ENCODE measurements at places on chromosomes 16 and 17.
A peak's percentile ranks its signal among the peaks of the same experiment; 100 is the strongest.

GRCh38 chr16:50740736-50741135 is 1.1 kb upstream of the CYLD start:
- no peak for DNase-seq

- peak; percentile 53 for DNase-seq
Measured at GRCh38 chr16:80804526-80805383, at the start of gene CDYL2. TSS of gene CDYL2 (minus strand) at chr16:80804598. CDS start at chr16:80804173, 425 bp downstream.

DNA sequence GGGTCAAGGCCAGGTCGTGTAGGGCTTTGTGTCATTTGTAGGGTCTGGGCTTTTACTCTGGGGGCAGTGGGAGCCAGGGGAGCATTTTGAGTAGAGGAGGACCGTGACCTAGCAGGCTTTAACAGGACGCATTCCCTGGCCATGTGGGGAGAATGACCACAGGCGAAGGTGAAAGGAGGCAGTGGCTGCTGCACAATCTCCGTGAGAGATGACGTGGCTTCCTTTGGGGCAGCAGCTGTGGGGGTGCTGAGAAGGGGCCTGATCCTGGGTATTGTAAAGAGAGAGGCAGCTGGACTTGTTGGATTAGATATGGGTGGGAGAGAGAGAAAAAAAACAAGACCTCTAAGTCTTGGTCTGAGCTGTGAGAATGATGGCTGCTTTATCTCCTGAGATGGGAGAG is 46.0 kb downstream of the KATNIP start:
- DNase-seq: no peak

- DNase-seq: no peak
Measured at GRCh38 chr17:69524854-69525253, 110.4 kb downstream of the MAP2K6 start.

GRCh38 chr16:10362077-10362863 is 23.6 kb upstream of the ATF7IP2 start:
- peak; percentile 12 for DNase-seq
